ENCODE measurements at places on chromosomes 6 and 20. TPM values are rescaled to one million over a fixed set of nuclear protein-coding genes. Genes with fewer than 3 reads are reported as not detected.

GRCh38 chr6:19902201-19902600, 65.0 kb downstream of the ID4 start:
- DNase-seq, result no peak

GRCh38 chr6:52887910-52888524, 21.5 kb downstream of the GSTA3 start:
- DNase-seq, result no peak

- no peak for DNase-seq
Observed at GRCh38 chr6:113481458-113481857, 375.7 kb upstream of the MARCKS start.

DNA sequence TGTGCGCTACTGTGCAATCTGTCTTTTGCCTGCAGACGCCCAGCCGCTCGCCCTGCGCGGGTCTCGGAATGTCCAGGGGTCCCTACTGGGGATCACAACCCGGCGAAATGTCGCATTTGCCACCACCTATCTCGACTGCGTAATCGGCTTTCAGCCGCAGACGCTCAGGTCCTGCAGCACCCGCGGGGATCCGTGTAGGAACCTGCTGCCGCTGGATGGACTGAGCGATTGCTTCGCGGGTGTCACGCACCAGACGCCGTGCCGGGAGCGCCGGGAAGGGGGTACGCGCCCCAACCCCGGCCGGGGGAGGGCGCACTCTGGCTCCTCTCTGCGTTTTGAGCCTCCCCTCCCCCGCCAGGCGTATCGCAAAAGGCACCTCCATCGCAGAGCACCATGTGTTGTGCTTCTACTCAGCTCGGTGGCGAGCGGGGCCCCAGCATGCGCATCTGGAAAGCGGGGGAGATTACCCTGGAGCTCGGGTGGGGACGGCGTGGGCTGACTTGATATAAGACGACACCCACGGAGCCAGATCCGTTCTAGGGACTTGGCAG, 747 bp upstream of the PTPRA start:
- no peak for DNase-seq

DNA sequence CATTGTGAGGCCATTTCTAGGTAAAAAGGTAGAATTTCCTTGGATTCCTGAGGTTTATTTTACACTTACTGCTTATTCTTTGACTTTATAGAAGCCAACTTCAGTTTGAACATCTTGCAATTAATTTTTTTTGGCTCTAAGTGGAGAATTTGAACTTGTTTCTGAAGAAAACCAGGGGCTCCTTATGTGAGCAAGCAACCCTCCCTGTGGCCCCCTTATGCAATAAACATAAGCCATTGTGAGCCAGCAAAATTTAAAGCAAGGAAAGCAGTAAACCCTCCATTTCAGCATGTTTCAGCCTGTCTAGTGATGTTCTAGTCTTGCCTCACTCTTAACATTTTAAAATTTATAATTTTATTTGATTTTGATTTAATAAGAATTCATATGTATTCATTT, 5.6 kb downstream of the HLA-F start:
- no peak for DNase-seq

DNA sequence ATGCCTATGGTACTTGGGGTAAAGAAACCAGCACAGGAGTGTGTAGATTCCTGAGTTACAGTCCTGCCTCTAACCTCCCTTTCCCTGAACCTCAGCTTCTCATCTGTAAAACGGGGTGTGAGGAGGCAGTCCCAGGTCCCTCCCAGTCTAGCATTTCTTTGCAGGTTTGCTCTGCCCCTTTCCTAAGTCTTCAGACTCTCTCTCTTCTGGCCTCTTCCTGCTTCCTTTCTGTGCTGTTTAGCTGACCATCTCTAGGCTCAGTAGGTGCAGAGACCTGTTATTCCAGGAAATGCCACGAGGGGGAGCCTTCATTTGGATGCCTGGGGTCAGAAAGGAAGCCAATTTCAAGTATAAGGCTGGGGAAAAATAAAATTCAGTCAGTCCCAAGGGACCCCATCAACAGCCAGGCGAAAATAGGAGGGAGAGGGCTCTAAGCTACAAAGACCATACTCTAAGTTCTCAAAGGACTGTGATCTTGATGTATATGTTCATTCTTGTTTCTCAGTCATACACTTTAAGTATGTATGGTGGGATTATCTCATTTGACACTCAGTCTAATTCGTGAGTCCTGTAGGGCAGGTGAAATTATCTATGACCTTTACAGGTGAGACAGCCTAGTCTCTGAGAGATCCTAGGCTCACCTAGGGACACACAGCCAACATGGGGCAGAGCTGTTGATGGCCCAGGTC, 89.1 kb downstream of the NCR2 start:
- no peak for DNase-seq

GRCh38 chr6:136526196-136526930, 23.9 kb downstream of the MAP7 start:
- DNase-seq, result peak; percentile 72

- no peak for DNase-seq
Observed at GRCh38 chr6:156485150-156485549, 292.0 kb upstream of the ARID1B start.

GRCh38 chr20:38270869-38271605, 10.5 kb upstream of the KIAA1755 start:
- no peak for DNase-seq

- no peak for DNase-seq
Observed at GRCh38 chr6:160013987-160014868, 45.3 kb downstream of the IGF2R start.

DNA sequence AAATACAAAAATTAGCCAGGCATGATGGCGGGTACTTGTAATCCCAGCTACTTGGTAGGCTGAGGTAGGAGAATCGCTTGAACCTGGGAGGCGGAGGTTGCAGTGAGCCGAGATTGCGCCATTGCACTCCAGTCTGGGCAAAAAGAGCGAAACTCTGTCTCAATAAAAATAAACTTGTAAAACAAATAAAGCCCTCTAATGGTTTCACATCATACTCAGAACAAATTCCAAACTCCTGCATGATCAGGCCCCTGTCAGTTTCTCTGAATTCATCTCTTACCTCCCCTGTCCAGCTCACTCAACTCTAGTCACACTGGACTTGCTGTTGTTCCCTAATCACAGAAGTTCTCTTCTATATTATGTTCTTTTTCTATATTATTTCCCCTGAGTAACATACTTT, 43.1 kb upstream of the SGK1 start:
- no peak for DNase-seq

GRCh38 chr6:152750694-152751093, at the start of gene VIP:
Gene VIP, plus strand, starts transcription at chr6:152750797. Its CDS starts 1,381 bp downstream, at chr6:152752178.
- peak; percentile 54 for DNase-seq

DNA sequence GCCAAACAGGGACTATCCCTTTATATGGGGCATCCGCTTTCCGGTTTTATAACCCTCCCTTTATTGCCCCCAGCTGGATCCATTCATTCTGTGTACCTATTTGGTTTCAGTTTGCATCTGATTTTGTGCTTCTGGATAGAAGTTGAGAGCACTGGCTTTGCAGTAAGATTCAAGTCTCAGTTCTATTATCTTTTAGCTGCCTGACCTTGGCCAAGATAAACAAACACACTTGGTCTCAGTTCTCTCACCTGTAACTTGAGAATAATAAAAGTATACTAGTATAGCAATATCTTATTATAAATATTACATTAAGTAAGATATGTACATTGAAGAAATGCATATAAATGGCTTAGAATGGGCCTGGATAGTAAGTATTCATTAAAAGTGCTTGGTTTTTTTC, 182.4 kb upstream of the TSHZ2 start:
- no peak for DNase-seq

GRCh38 chr6:90940812-90941481, 354.1 kb upstream of the MAP3K7 start:
- no peak for DNase-seq

- no peak for DNase-seq
Observed at GRCh38 chr6:40936818-40937251, 102.2 kb downstream of the UNC5CL start.

GRCh38 chr6:166502453-166502852, 84.0 kb downstream of the RAMACL start:
- no peak for DNase-seq

DNA sequence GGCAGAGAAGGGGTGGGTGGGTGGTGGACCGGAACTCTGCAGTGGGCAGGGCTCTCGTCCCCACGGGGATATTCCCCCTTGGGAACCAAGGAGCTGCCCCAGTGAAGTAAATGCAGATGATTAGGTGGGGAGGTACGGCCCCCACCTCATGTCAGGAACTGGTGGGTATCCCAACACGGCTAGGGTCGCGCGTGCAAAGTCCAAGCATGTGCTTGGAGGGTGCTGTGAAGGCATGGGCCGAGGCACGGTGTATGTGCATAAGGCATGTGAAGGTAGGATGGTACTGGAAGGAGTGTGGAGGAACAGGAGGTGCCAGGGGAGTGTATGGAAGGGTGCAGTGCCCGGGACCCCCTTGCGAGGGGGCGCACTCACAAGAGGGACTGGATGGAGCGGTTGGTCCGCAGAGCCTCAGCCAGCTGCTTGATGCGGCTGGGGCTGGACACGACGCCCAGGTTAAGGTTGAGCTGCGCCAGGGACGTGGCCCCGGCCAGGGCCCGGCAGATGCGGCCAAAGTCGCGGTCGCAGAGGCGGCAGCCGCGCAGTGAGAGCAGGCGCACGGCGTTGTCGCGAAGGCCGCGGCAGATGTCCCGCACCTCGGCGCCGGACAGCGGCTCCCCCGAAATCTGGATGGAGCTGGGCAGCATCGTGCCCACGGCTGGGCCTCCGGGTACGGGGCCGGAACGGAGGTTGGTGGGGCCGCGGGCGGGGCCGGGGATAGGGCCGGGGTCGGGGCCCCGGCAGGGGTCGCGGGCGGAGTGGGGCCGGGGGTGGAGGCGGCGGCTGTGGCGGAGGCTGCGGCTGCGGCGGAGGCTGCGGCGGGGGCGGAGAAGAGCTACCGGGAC, 783 bp downstream of the LRRC73 start:
- DNase-seq, result peak; percentile 68

GRCh38 chr6:41674231-41675000, 36.1 kb downstream of the MDFI start:
- no peak for DNase-seq

- DNase-seq, result peak; percentile 72
Observed at GRCh38 chr6:108561742-108562502, 1.2 kb downstream of the FOXO3 start.

- DNase-seq, result no peak
Observed at GRCh38 chr6:153621070-153621469, 418.0 kb upstream of the OPRM1 start.

- no peak for DNase-seq
Observed at GRCh38 chr20:6008254-6008653, 45.6 kb downstream of the LRRN4 start.

GRCh38 chr6:81638366-81638765, 114.1 kb downstream of the TENT5A start:
- DNase-seq, result no peak

DNA sequence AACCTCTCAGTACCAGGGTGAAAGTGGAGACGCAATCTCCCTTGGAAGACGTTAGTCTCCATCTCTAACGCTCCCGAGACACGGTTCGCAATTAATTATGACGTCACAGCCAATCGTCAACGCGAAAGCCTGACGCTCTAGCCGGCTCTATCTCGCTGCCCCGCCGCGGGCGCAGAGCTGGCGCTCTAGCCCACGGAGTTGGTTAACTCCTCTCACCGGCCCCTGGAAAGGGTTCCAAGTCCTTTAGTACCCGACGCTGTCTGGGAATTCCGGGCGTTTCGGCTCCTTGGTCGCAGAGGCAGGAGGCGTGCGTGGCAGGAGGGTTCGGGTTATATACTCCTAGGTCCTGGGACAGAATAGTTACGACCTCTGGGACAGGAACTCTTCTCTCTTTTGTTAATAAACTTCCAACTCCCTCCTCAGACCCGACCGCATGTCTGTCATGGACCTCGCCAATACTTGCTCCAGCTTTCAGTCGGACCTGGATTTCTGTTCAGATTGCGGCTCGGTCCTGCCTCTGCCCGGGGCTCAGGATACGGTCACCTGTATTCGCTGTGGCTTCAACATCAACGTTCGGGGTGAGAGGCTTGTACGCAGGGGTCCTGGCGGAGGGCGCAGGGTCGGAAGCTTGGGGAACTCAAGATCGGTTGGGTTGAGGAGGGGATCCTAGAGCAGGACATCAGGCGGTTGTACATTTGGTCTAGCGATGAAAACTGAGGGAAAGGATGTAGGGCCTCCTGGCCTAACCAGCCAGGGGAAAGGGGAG, at the start of gene POLR1H:
Gene POLR1H, plus strand, starts transcription at position 174 of the 766 bp plus-strand sequence. Its CDS starts 260 bp downstream, at position 434.
- peak; percentile 87 for DNase-seq

DNA sequence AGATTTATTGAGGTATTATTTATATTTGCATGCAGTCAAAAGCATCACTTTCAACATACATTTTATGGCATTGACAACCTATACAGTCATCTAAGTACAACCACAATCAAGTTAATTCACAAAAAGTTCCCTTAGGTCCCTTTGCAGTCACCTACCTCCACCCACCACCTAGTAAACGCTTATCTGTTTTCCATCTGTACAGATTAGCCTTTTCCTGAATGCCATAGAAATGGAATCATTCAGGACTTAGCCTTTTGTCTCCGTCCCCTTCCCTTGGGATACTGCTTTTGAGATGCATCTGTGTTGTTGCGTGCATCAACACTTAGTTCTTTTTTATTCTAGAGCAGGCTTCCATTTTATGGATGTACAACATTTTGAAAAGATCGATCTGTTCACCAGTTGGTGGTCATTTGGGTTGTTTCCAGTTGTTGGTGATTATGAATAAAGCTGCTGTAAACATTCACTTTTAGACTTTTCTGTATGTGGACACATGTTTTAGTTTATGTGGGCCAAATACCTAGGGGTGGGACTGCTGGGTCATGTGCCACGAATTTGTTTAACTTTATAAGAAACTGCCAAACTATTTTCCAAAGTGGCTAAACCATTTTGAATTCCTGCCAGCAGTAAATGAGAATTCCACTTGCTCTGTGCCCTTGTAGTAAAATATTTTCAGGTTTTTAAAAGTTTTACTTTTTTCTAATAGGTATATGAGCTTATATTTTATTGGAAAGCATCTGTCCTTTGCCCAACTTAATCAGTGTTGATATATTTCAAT, 17.6 kb upstream of the IFNGR1 start:
- no peak for DNase-seq

- no peak for DNase-seq
Observed at GRCh38 chr6:45664707-45665106, 287.0 kb upstream of the SUPT3H start.

- no peak for DNase-seq
Observed at GRCh38 chr6:110683241-110683640, 132.0 kb downstream of the CDK19 start.

LRRN4 gene
- total RNA-seq, result 0.61 TPM

MUC21 gene
- not detected for total RNA-seq

DEFB129 gene
- total RNA-seq, result not detected

DCDC2 gene
- total RNA-seq, result 0.15 TPM

CBLN4 gene
- 0.10 TPM for total RNA-seq

USP49 gene
- total RNA-seq, result 21.1 TPM

PRRT1 gene
- total RNA-seq, result 2.8 TPM

FOXS1 gene
- total RNA-seq, result not detected

AHI1 gene
- total RNA-seq, result 19.6 TPM

LINC00237 gene
- 0.69 TPM for total RNA-seq

BACH2 gene
- 5.9 TPM for total RNA-seq

MMP24 gene
- 18.8 TPM for total RNA-seq

ZNF391 gene
- 13.0 TPM for total RNA-seq

ADGRF4 gene
- not detected for total RNA-seq

TXLNB gene
- 0.17 TPM for total RNA-seq

TBXT gene
- total RNA-seq, result 0.25 TPM

TNFRSF21 gene
- total RNA-seq, result 52.4 TPM

VNN1 gene
- total RNA-seq, result not detected

SEL1L2 gene
- total RNA-seq, result not detected

RHAG gene
- total RNA-seq, result not detected

SLC39A7 gene
- total RNA-seq, result 123 TPM

CRISP2 gene
- total RNA-seq, result not detected

OR12D3 gene
- total RNA-seq, result not detected

NFATC2 gene
- 0.91 TPM for total RNA-seq
